ENCODE measurements at places on chromosomes 7 and 10. TPM values are rescaled to one million over a fixed set of nuclear protein-coding genes. Genes with fewer than 3 reads are reported as not detected.

- H3K4me1 ChIP-seq: no peaks in the 10 kb centered on the region
- no peak overlapping the region for H3K4me3 ChIP-seq
- peaks cover 9% of the 10 kb centered on the region for H3K27me3 ChIP-seq
- no peak for DNase-seq
Observed at GRCh38 chr7:12199363-12199762, 11.7 kb upstream of the TMEM106B start.

DNA sequence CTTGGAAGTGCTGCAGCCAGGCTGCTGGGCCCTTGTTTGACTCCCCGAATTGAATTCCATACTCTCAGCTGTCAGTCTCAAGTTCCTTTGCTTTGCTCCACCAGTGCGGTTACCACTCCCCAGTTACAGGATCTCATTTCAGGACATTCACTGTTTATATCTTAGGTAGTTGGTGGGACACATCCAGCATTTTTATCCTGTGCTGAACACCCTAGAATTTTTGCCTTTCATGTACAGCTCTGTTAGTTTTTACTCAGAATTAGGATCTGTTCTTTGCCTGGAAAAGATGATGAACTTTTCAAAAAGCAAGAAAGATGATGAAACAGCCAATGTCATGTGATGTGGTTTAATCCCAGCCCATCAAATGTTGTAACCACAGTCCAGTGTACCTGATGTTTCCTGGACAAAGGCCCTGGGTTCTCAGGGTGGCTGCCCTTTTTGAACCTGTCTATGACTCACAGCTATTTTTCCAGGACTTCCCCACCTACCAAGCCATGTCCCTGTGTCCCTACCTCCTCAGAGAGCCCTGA, 149.7 kb downstream of the NOC3L start:
- H3K27ac ChIP-seq: no peak overlapping the region
- no peaks in the 10 kb centered on the region for H3K36me3 ChIP-seq
- no peak for DNase-seq
- no peak overlapping the region for H3K4me3 ChIP-seq
- H3K27me3 ChIP-seq: no peaks in the 10 kb centered on the region
- H3K4me1 ChIP-seq: peaks cover 12% of the 10 kb centered on the region

UCN3 gene
- not detected for total RNA-seq

GRCh38 chr7:145339319-145339718, 503.5 kb upstream of the TPK1 start:
- no peaks in the 10 kb centered on the region for H3K27me3 ChIP-seq
- no peaks in the 10 kb centered on the region for H3K36me3 ChIP-seq
- H3K4me3 ChIP-seq: no peak overlapping the region
- no peak for DNase-seq

DNA sequence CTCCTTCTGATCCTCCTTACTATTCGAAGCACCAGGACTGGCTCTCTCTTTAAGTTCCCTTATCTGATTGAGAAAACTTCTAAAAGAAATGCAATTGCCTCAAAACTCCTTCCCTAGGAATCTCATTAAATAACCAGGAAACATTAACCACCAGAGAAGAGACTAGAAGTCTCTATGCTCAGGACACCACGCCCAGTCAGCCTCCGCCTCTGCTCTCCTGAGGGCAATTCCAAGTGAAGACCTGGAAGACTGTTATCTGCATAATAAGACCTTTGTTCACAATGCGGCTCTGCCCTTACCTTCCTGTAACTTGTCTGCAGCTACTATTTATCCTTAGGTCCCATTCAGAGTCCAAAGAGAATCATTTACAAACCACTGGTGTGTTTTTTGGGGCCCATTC, 78.8 kb downstream of the ELMO1 start:
- no peak overlapping the region for H3K27ac ChIP-seq
- no peak for DNase-seq
- H3K4me1 ChIP-seq: no peaks in the 10 kb centered on the region
- H3K4me3 ChIP-seq: no peak overlapping the region

HERC4 gene
- 44.3 TPM for total RNA-seq

DNA sequence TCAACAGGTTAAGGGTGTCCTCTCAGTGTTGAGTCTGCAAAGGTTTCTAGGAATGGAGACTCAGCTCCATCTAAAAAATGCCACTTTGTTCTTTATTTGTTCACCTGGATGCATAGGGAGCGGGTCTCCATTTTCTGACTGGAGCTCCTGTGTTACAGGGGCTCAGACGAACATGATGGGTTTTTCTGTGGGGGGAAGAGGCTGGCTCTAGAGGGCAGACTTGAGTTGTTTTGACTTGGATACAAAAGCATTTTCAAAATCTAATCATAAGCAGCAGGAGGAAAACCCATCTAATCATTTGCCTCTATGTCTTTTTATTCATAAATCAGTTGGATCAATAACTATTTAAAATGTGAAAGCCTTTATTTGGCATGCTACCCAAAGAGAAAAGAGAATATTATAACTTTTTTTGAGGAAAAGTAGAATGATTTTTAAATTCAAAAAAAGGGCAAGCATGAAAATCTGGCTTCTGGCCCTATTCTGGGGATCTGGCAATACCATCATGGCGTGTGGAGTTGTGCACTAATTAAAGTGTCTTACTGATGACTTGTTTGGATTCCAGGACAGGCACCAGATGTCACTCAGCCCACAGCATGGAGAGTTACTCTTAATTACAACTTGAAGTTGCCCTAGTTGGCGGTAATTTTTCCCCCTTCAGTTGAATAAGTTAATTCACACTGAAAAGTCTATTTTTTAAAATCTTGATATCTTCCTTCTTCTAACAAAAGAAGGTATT, 594.9 kb downstream of the REEP3 start:
- H3K27ac ChIP-seq: no peak overlapping the region
- H3K36me3 ChIP-seq: no peaks in the 10 kb centered on the region
- H3K4me3 ChIP-seq: no peak overlapping the region
- peak; percentile 38 for DNase-seq
- no peaks in the 10 kb centered on the region for H3K27me3 ChIP-seq

DNA sequence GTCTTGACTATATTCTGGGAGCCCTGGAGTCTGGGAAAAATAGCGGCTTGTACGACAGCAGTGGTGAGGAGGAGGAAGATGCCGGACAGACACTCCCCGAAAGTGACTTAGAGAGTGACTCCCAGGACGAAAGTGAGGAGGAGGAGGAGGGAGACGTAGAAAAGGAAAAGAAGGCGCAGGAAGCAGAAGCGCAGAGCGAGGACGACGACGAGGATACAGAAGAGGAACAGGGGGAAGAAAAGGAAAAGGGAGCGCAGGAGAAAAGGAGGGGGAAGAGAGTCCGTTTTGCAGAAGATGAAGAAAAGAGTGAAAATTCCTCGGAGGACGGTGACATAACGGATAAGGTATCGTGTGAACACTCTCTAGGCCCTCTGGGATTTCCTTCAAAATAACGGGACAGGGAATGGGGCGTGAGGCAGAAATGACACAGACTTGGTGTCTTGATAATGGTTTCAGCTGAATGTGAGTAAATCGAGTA, 908 bp downstream of the NOM1 start:
- no peak for DNase-seq
- H3K4me1 ChIP-seq: peaks cover 39% of the 10 kb centered on the region
- peak overlapping the region; percentile 97 for H3K4me3 ChIP-seq
- H3K36me3 ChIP-seq: peaks cover 6% of the 10 kb centered on the region
- H3K27ac ChIP-seq: peak overlapping the region; percentile 79
